HEK293T (cell line): ENCODE measurements at places on chromosomes 7 and 10.

- DNase-seq: no peak
Measured at GRCh38 chr10:93062514-93063143, 2.0 kb downstream of the CYP26C1 start.

DNA sequence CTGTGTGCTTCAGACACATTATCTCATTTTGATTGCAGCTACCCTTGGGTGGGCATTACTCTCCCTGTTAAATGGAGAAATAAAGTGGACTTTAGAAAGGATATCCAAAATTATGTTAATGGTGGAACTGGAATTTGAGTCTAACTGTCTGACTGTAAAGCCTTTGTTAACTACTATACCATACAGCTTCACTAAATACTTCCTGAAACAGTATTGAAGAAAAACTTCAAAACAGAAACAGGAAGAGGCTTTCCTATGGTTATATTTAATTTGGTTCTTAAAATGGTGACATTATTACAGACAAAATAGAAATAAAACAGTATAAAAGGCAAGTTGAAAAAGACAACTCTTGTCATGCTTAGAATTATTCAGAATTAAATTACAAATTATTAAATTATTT lies 25.0 kb downstream of the SPAG6 start:
- DNase-seq: no peak

DNA sequence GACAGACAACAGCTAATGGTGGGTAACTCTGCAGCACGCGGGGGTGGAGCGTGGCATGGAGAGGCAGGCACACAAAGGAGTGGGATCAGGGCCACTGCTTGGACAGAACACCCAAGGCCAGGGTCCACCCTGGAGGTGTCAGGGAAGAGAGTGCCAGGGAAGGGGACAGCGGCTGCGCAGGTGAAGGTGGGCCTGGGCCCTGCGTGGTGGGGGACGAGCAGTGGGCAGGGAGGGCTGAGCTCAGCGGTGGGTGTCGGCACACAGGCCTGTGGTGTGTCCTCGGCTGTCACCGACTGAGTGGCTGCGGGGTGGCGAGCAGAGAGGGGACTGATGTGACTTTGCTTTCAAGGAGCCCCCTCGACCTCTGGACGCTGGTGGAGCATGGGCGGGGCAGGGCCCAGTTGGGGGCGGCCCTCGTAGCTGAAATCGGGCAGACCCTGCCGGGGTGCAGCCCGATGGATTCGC lies 8.4 kb upstream of the SCART1 start:
- no peak for DNase-seq

GRCh38 chr7:78345979-78346378 lies 547.4 kb downstream of the PHTF2 start:
- DNase-seq: peak; percentile 27

- no peak for DNase-seq
Measured at GRCh38 chr7:94272821-94273583, 121.7 kb upstream of the COL1A2 start.

DNA sequence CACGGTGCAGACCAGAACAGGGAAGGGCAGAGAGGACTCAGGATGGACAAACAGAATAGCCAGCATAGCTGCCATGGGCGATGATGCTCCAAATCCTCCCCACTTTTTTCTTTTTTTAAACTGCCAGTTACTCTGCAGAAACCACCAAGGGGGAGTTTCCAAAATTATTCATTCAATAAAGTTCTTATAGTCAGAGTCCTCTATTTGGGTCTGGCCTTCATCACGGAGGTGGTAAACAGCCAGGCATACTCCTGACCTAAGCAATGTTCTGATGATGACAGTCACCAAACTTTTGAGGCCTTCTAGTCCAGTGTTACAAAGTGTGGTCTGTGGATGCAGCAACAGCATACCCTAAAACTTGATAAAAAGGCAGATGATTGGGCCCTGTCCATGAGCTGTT lies 12.3 kb downstream of the RAPGEF5 start:
- no peak for DNase-seq

GRCh38 chr7:8115547-8116402 lies 146.2 kb downstream of the ICA1 start:
- no peak for DNase-seq

GRCh38 chr10:130804281-130804680 lies 507.2 kb downstream of the TCERG1L start:
- DNase-seq: no peak

DNA sequence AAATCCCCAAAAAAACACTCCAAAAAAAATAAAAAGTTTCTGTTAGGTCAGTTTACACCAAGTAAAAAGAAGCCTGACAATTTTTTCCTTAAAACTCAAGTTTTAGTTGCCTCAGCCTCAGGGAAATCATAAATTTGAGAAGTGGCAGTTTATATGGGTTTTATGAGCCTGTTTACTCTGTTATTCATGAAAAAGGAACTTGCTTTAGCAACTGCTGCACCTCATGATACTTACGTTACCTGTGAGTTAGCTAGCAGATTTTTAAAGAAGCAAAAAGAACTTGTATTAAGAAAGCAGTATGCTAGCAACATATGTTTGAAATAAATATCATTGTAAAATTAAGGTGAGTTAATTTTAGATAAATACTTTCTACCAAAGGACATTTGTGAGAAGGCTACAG lies 1264.5 kb upstream of the PHF14 start:
- DNase-seq: no peak

GRCh38 chr10:13953371-13953770 lies 366.6 kb downstream of the PRPF18 start:
- no peak for DNase-seq

GRCh38 chr10:7333961-7334641 lies 76.7 kb downstream of the SFMBT2 start:
- DNase-seq: no peak

DNA sequence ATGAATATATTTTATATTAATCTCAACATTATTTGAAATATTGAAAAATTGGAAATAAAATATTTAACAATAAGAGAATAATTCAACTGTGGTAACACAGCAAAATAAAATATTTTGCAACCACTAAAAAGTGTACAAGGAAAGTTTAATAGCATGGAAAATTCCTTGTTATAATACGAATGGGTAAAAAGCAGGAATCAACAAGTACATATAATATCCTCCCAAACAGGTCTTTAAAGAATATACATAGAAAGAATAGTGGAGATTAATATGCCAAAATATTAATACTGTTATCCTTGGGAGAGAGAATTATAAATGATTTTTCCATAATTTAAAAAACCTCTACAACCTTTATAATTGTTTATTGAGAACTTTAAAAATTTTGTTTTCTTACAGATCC lies 1.0 kb downstream of the DNAJC12 start:
- no peak for DNase-seq

GRCh38 chr10:103715430-103715829 lies 139.9 kb downstream of the SH3PXD2A start:
- no peak for DNase-seq

DNA sequence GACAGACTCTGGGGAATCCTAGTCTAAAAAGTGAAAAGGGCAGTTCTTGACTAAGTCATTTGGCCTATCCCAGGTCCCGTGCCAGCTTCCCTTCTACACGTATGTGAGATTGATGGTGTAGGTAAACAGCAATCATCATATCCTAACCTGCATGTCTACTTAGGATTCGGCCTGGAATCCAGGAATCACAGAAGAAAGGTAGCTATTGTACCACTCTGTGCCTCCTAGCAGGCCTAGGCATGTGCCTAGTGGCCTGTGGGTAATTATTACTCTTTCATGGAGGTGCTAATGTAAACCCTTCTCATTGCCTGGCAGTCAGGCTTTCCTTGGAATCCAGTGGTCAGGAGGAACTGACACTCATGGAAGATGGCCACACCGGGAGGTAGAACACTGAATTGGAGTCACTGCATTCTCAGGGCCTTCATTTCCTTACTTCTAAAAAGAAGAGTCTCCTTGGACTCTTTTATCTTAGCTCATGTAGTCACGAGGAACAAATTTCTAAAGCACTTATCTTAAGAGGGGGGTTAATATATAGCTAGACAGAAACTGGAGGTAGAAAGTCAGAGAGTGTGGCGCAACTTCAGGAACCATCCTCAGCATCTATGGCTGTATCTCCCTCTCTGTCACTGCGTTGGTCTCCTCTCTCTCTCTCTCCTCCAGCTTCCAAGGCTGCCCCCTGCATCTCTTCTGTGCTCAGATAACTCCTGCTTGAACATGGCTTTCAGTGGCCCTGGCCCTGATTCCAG lies 122.5 kb downstream of the C1GALT1 start:
- DNase-seq: no peak

DNA sequence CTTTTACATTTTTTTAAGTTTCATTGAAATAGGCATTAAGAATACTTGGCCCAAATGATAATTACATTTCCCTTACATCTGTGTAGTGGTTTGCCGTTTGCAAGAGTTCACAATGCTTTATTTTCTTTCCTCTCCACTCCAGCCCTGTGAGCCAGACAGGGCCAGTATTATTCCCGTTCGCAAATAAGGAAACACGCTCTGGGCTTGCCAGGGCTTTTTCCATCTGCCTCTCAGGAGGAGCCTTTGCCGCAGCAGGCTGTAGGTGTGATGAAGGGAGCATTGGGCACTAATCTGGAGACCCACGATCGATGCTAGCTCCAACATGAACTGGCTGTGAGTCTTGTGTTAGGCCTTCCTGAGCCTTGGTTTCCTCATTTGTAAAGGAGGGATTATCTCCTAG lies 154.4 kb downstream of the GALNT17 start:
- DNase-seq: no peak

DNA sequence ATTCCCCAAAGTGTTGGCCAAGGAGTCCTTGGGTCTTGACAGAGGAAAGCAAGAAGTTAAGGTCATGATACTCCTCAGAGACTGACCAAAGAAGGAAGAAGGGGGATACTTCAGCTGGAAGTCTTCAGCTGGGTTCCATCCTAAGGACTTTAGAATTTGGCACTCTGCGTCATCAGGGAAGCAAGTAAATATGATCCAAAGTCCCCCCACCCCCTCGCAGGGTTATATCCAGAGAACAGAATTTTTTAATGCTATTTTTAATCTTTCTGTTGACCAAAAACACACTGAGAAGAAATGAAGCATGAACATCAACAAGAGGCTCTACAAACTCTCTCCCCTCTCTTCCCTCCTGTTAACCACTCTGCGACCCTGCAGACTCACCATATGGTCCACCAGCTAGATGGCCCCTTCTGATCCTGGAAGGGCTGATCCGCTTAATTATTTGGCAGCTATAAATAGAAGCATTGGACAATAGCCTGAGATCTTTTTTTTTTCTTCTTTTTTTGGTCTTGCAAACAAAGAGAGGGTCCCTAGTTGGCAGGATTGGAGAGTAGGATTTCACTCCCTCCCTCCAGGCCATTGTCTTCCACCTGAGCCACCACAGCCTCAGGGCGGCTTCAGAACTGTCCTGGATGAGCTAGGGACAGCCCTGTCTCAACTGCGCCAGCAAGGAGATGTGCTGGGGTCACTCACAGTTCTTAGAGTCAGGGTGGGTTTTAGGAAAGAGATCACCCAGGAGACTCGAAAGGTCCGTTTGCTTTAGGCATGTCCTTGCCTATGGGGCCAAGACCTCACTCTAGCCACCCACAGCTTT lies 196.0 kb downstream of the KCNMA1 start:
- DNase-seq: no peak
